NT2/D1 (cell line): ENCODE measurements at places on chromosomes 6 and 20.

- no peak for DNase-seq
Measured at GRCh38 chr6:149389509-149390297, 10.4 kb upstream of the SUMO4 start.

GRCh38 chr6:163965426-163966348 is 551.2 kb downstream of the QKI start:
- no peak for DNase-seq

GRCh38 chr6:1453024-1453423 is 63.6 kb downstream of the FOXF2 start:
- DNase-seq, result no peak

GRCh38 chr6:163132050-163132750 is 282.3 kb upstream of the QKI start:
- no peak for DNase-seq

GRCh38 chr6:135270676-135271536 is 89.8 kb downstream of the MYB start:
- DNase-seq, result no peak

- DNase-seq, result no peak
Measured at GRCh38 chr6:53866226-53866625, 71.4 kb downstream of the LRRC1 start.

DNA sequence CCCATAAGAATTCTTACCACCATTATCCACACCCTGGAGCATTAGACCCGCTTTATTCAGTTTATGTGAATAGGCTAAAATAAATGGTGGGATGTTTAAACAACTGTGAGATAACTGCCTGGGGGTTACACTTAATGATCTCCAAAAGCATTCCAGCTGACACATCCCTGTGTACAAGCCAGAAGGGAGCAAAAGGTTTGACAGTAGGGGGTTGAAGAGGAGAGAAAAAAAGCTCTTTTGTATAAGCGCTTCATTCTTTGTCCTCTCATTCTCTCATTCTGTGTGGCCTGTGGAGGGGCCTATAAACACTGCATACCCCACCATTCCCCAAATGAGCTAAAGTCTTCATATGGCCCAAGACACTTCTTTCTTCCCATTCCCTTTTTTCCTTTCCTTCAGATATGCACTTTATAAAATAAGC is 30.8 kb upstream of the COL21A1 start:
- peak; percentile 51 for DNase-seq

- DNase-seq, result no peak
Measured at GRCh38 chr6:4935486-4935885, 68.4 kb downstream of the RPP40 start.
